Endodermal cell (in vitro differentiated cells): ENCODE measurements at places on chromosomes 3 and 15.

- peak; percentile 80 for DNase-seq
Observed at GRCh38 chr3:48428572-48429316, 1.1 kb downstream of the PLXNB1 start.

DNA sequence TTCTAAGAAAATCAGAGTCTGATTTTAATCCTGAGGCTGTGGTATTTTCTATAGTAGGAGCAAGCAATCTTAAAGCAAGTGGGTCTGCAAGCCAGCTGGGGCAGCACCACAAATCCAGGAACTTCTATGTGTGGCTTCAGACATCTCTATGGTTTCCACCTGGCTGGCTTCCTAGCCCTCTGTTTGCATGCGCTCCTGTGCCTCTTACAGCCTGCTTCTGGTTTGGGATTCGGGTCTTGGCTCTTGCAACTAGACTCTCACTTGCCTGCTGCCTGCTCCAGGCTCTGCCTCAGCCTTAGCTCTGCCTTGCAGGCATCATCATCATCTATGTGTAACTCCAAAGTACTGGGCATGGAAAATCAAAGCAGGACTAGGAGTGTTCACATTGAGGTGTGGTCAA is 43.4 kb downstream of the MINDY4B start:
- no peak for DNase-seq

DNA sequence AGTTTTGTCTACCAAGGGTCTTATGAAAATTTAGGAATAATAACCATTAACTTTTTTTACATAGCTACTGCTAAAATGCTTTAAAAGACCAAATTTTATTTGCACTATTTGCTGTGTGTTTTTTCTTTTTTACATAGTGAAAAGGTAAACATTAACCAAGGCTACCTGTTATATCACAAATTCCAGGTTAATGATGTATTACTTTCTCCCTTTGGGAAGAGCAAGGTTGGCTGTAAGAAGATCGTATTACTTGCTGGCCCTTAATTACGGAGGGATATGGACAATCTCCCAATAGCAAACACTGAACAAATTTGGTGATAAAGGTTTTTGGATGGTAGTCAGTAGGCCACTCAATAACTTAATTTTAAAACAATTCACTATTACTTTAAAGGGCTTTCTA is 22.4 kb downstream of the LRRC58 start:
- no peak for DNase-seq

- DNase-seq, result no peak
Observed at GRCh38 chr3:180274536-180274935, 237.8 kb upstream of the PEX5L start.

GRCh38 chr15:49904296-49904695 is 214.7 kb downstream of the ATP8B4 start:
- no peak for DNase-seq
